ENCODE measurements at places on chromosomes 7 and 10.

- DNase-seq: no peak
Measured at GRCh38 chr10:78304091-78305045, 270.7 kb downstream of the RPS24 start.

GRCh38 chr10:28774051-28774995 is 97.0 kb downstream of the BAMBI start:
- DNase-seq: no peak

DNA sequence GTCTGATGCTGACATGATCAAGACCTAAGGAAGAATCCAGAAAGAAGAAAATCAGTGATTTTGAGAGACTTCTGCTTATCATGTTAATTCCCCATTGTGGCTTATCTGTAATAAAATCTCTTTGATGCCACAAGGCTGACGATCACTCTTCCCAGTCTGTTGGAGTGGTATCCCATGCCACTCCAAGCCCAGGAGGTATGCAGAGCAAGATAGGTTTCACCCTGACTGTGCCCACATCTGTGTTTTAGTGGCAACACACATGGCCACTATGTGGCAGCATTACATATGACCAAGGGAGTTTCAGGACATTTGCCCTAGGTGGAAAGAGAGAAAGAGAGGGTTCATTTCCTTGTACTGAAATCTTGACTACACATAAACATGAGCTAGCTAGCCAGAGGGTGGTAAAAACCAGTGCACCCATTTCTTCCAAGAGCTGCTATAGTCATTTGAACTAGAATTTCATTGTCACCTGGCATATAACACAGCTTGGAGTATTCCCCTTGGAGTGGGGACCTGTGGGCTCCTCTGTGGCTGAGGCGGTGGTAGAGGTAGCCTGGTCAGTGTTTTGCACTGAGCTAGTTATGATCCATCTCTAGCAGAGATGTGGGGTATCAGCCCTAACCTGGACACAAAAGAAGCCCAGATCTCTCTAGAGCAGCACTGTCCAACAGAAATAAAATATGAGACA is 20.8 kb downstream of the LAMB4 start:
- DNase-seq: no peak

- DNase-seq: no peak
Measured at GRCh38 chr10:117133273-117134055, 4.6 kb downstream of the VAX1 start.

- no peak for DNase-seq
Measured at GRCh38 chr7:54888067-54888733, 129.2 kb upstream of the SEC61G start.

DNA sequence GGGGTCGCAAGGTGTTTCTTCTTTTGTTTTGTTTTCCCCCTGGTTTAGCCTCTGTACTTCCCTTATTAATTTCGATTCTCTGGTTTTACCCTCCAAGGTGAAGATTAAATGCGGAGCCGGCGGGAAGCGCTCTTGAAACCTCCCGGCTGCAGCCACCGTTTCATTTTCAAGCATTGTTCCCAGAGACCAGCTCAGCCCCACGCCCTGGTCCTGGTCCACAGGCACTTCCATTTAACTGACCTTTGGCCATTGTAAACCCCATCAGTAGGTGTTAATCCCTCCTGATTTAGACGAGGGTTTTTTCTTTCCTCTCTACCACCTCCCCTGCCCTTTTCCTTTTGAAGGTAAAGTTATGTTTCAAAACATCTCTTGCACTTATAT is 39.2 kb upstream of the ENO4 start:
- no peak for DNase-seq

DNA sequence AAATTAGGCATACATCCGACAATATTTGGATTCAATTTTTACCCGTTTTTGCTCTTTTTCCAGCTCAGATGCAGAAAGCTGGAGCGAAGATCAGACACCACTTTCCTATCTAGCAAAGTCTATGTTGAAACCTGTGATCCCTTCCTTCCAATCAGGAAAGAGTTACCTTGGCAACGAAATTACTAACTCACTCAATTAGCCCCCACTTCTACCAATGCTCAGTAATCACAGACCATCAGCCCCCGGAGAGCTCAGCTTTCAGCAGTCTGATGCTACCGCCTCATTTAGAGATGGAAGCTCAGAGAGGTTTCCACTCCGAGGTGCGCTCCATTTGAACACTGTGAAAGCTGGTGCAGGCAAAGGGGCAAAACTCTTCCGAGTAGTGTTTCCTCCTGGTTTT is 6.7 kb downstream of the FRAT1 start:
- no peak for DNase-seq

GRCh38 chr10:129884398-129885078 is 79.5 kb downstream of the EBF3 start:
- no peak for DNase-seq

- DNase-seq: no peak
Measured at GRCh38 chr10:9229702-9230244, 1175.3 kb downstream of the GATA3 start.

GRCh38 chr7:102830197-102830596 is 81.4 kb downstream of the FAM185A start:
- DNase-seq: no peak

- no peak for DNase-seq
Measured at GRCh38 chr10:30378201-30378995, 29.3 kb upstream of the MTPAP start.

GRCh38 chr7:140534743-140535142 is 55.4 kb upstream of the MKRN1 start:
- DNase-seq: no peak

- no peak for DNase-seq
Measured at GRCh38 chr7:2209961-2210323, 22.8 kb downstream of the MAD1L1 start.
